ENCODE measurements at places on chromosomes 7 and 10. TPM values are rescaled to one million over a fixed set of nuclear protein-coding genes. Genes with fewer than 3 reads are reported as not detected.

UCN3 gene
- total RNA-seq, result not detected

CDC14C gene
- not detected for total RNA-seq

KEL gene
- total RNA-seq, result 1.1 TPM

GARIN1A gene
- total RNA-seq, result 1.9 TPM

SPAM1 gene
- not detected for total RNA-seq

SEMA3A gene
- total RNA-seq, result not detected

Data from CD4-positive, CD25-positive, alpha-beta regulatory T cell (primary cell).